Activated T-cell treated with anti-CD3 and anti-CD28 coated beads, Interleukin-2, amount 50 U/mL, for 72 hours (primary cell): ENCODE measurements at places on chromosomes 7 and 10.
A peak's percentile ranks its signal among the peaks of the same experiment; 100 is the strongest.

GRCh38 chr7:12436896-12437535 lies 33.4 kb upstream of the VWDE start:
- no peak overlapping the region for H3K27ac ChIP-seq
- DNase-seq, result no peak
- no peaks in the 10 kb centered on the region for H3K4me1 ChIP-seq
- H3K36me3 ChIP-seq, result no peaks in the 10 kb centered on the region
- no peak overlapping the region for H3K4me3 ChIP-seq

GRCh38 chr7:46930366-46930765 lies 651.5 kb downstream of the TNS3 start:
- no peak overlapping the region for H3K4me3 ChIP-seq
- DNase-seq, result no peak
- H3K27ac ChIP-seq, result no peak overlapping the region

DNA sequence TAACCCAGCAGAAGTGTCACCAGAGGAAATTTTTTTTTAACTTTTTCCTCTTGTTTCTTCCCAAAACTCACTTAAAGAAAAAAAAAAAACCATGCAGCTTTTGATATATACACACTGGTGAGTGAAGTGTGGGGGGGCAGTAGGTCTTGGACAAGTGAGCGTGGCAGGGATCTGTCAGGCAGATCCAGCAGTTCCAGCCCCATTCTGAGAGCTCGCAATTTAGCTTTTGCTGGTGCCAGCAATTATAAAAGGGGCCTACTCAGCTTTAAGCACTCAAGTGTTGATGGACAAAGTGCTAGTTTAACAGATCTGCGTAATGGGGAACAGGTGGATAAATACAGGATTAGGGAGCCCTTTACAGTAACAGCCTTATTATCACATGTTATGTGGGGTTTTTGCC lies 619.2 kb upstream of the GALNT17 start:
- H3K36me3 ChIP-seq, result no peaks in the 10 kb centered on the region
- H3K4me3 ChIP-seq, result no peak overlapping the region
- H3K27ac ChIP-seq, result no peak overlapping the region
- no peaks in the 10 kb centered on the region for H3K4me1 ChIP-seq

- no peaks in the 10 kb centered on the region for H3K4me1 ChIP-seq
- H3K4me3 ChIP-seq, result no peak overlapping the region
- H3K27me3 ChIP-seq, result no peaks in the 10 kb centered on the region
- H3K27ac ChIP-seq, result no peak overlapping the region
Observed at GRCh38 chr10:56537984-56538383, 176.9 kb upstream of the ZWINT start.

- no peak overlapping the region for H3K27ac ChIP-seq
- no peaks in the 10 kb centered on the region for H3K4me1 ChIP-seq
- H3K36me3 ChIP-seq, result no peaks in the 10 kb centered on the region
- no peak for DNase-seq
- H3K4me3 ChIP-seq, result no peak overlapping the region
Observed at GRCh38 chr10:131320860-131321604, 9.5 kb upstream of the TCERG1L start.

GRCh38 chr7:4265066-4265465 lies 417.0 kb upstream of the FOXK1 start:
- H3K36me3 ChIP-seq, result peaks cover 2% of the 10 kb centered on the region
- H3K4me1 ChIP-seq, result no peaks in the 10 kb centered on the region
- no peaks in the 10 kb centered on the region for H3K27me3 ChIP-seq
- H3K4me3 ChIP-seq, result no peak overlapping the region

DNA sequence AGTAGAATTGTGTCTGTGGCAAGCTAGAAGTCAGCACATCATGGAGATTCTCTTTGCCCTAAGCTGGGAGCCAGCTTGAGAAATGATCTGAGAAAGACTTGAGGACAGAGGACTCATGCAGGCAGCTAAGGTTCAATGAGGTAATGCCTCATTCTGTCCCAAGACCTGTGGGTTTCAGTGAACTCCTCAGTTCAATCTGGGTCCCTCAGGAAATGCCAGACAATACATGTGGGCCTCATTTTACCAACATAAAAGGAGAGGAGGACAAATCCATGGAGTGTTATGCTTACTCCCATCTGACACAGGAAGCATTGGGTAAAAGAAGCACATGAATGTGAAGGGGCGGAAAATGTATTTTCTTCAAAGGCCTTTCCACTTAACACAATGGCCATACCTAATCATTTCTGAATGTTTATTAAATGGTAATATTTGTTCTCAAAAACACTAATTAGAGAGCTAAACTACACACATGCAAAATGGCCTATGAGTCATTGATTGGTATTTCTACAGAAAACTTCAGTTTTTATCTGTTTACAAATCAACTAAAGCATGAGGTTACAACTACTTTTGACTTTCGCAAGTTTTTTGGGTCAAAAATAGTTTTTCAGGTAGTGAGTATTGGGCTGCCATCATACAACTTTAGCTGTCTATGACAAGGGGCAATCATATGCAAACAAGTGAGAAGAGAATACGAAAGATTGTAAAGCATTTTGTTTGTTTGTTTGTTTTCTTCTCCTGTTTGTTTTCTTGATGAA lies 205.3 kb downstream of the CHRM2 start:
- no peak overlapping the region for H3K4me3 ChIP-seq
- no peaks in the 10 kb centered on the region for H3K4me1 ChIP-seq
- no peaks in the 10 kb centered on the region for H3K27me3 ChIP-seq
- no peak for DNase-seq

GRCh38 chr7:46369933-46370654 lies 449.0 kb upstream of the IGFBP3 start:
- no peak for DNase-seq
- H3K27me3 ChIP-seq, result no peaks in the 10 kb centered on the region
- H3K4me3 ChIP-seq, result no peak overlapping the region
- no peak overlapping the region for H3K27ac ChIP-seq

DNA sequence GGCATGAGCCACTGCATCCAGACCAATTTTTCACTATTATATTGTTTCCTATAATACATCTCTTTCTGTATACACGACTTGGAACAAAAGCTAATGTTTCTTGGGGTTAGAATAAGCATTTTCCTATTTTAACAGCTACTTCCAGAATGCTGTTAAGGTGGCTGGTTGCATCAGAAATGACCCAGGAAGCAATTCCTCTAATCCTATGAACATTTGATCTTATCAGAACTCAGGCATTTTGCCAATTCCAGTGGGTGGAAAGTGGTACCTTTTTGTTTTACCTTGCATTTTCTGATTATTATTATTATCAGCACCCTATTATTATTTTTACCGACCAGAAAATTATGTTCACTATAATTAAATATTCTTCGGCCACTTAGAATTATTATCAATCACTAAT lies 73.3 kb downstream of the NDUFB2 start:
- no peak for DNase-seq
- no peak overlapping the region for H3K4me3 ChIP-seq
- H3K27me3 ChIP-seq, result no peaks in the 10 kb centered on the region
- H3K4me1 ChIP-seq, result no peaks in the 10 kb centered on the region
- H3K27ac ChIP-seq, result no peak overlapping the region
- H3K36me3 ChIP-seq, result peaks cover 14% of the 10 kb centered on the region

- peaks cover 9% of the 10 kb centered on the region for H3K36me3 ChIP-seq
- H3K27me3 ChIP-seq, result no peaks in the 10 kb centered on the region
- no peak overlapping the region for H3K27ac ChIP-seq
- DNase-seq, result no peak
- no peak overlapping the region for H3K4me3 ChIP-seq
- H3K4me1 ChIP-seq, result no peaks in the 10 kb centered on the region
Observed at GRCh38 chr7:103120362-103120761, 28.5 kb downstream of the NAPEPLD start.

DNA sequence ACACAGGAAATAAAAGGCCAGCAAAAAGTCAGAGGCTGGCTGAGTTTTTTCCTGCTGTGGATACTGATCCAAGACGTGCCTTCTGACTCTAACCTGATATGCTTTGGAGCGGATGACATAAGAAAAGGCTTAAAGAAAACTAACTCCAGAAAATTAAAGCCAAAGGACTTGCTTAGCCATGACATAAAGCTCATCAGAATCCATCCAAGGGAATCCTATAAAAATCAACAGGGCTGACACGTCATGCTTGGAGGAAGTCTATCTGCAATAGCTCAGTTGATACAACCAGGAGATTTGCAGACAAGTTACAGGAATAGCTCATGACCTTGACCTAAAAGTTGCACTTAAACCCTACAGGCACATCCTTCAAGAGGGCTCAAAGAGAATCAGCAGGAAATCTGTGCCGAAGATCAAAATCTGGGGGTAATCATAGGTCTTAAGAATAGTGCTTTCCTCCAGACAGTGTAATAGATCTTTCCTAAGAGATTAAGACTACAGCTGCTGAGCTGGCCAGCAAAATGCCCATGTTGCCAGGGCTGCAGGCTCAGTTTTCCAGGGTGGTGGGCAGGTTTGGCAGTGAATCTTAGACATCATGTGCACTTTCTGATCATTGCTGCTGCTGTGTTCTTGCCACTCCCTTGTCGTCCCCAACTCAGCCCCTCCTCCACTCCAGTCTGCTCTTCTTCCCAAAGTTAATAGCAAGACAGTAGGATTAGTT lies 111.5 kb upstream of the SVIL start:
- H3K36me3 ChIP-seq, result no peaks in the 10 kb centered on the region
- no peaks in the 10 kb centered on the region for H3K27me3 ChIP-seq
- no peaks in the 10 kb centered on the region for H3K4me1 ChIP-seq
- no peak for DNase-seq
- no peak overlapping the region for H3K27ac ChIP-seq

- H3K36me3 ChIP-seq, result peaks cover 12% of the 10 kb centered on the region
- peak overlapping the region; percentile 29 for H3K27ac ChIP-seq
- DNase-seq, result no peak
- peak overlapping the region; percentile 51 for H3K4me3 ChIP-seq
- H3K27me3 ChIP-seq, result no peaks in the 10 kb centered on the region
Observed at GRCh38 chr10:184174-184573, 48.9 kb downstream of the ZMYND11 start.

DNA sequence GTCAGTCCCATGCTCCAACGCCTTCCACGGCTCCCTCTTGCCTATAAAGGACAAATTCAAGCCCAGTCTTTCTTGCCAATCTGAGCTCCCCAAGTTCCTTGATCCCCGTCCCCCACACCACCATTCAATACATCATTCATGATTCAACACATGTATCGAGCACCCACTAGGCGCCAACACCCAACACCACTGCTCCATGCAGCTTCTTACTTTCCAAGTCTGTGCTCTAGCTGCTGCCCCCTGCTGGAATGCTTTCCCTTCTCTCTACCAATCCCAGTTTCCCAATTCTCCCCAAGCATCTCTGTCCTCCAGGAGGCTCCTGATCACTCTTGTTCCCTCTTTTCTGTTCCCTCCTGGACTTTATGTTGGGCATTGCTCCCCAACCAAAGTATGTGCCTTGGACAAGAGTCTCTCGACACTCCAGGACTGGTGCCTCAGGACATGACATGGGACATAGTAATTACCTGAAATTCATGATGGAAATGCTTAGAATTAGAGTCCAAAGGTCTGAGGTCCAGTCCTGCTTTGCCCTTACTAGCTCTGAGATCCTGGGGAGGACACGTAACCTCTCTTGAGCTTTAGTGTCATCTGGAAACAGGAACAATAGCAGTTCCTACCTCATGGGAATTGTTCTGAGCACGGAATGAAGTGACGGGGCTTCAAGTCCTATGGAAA lies 172.7 kb downstream of the NEURL1 start:
- no peak overlapping the region for H3K4me3 ChIP-seq
- no peak for DNase-seq
- H3K27me3 ChIP-seq, result no peaks in the 10 kb centered on the region
- H3K27ac ChIP-seq, result no peak overlapping the region
- H3K4me1 ChIP-seq, result peaks cover 17% of the 10 kb centered on the region
- H3K36me3 ChIP-seq, result no peaks in the 10 kb centered on the region

DNA sequence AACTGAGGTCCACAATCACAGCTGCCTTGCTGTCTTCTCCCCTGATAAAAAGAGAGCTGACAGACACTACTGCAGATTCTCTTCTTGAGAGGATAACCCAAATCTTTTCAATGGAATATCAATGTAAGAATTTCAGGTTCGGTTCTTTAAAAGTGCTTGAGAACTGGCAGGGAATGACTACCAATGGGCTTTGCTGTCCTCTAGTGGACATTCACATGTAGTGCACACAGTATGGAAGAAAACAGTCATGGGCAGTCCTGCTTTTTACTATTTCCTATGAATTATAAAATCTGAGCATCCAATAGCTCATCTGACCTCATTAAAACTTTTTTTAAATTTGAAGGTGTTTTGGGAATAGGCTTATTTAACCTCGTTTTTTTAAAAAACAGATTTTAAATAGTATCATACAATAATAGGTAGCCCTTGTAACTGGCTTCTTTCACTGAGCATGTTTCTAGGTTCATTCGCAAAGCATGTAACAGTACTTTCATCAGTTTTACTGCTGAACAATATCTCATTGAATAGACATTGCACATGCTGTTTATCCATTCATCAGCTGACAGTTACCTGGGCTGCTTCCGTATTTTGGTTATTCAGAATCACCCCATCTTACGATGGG lies 18.3 kb downstream of the FZD9 start:
- peak; percentile 30 for DNase-seq
- H3K27ac ChIP-seq, result no peak overlapping the region
- H3K36me3 ChIP-seq, result peaks cover 11% of the 10 kb centered on the region
- no peaks in the 10 kb centered on the region for H3K27me3 ChIP-seq

DNA sequence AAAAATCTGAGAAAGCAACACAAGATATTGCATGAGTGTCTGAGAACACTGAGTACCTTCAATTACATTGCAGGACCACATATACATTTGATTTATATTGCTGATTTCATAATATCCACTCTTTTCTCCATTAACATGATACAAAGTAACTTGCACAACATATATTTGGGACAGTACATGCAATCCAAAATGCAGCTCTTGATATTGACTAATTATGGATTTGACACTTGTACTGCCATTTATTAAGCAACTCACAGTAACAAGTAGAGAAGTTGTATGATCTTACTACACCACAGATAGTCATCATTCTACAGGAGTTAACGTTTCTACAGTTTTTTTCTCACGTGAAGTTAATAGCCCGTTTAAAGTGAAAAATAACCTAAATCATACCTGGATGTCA lies 46.7 kb downstream of the USP6NL start:
- no peak overlapping the region for H3K27ac ChIP-seq
- no peaks in the 10 kb centered on the region for H3K27me3 ChIP-seq
- H3K4me1 ChIP-seq, result peaks cover 4% of the 10 kb centered on the region

- no peaks in the 10 kb centered on the region for H3K27me3 ChIP-seq
- no peak overlapping the region for H3K27ac ChIP-seq
- H3K4me1 ChIP-seq, result no peaks in the 10 kb centered on the region
Observed at GRCh38 chr7:148177972-148178371, 412.6 kb upstream of the C7orf33 start.

DNA sequence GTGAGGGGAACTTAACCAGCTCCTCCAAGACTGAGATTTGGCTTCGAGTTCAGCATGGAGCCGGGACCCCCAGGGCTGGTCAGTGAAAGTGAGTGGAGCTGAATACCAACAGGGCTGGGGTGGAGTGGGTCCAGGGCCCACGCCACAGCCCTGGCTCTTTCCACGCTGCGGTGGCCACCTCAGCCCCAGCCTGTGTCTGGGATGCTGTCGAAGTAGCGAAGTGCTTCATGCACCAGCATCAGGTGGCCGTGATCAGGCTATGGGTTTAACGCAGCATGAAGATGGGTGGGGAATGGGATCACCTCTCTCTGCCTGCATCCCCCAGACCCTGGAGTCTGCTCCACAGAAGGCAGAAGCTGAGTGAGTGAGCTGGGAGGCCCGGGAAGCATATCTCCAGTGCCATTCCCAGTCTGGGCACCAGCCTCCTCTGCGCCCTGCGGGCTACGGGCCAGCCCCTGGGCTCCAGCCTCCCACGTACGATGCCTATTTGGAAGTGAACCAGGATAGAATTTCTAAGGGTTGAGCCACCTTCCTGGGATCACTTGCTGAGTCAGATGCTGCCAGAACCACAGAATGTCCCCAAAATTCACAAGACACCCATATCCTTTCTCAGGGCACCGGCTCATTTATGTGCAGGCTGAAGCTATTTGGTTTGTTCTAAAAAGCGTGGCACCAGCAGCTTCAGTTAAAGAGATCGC lies 131.1 kb upstream of the CHST15 start:
- H3K27ac ChIP-seq, result no peak overlapping the region
- no peak overlapping the region for H3K4me3 ChIP-seq
